ENCODE measurements at places on chromosomes 1 and 21.

- no peak for DNase-seq
Observed at GRCh38 chr1:85319491-85319890, 43.1 kb upstream of the BCL10 start.

DNA sequence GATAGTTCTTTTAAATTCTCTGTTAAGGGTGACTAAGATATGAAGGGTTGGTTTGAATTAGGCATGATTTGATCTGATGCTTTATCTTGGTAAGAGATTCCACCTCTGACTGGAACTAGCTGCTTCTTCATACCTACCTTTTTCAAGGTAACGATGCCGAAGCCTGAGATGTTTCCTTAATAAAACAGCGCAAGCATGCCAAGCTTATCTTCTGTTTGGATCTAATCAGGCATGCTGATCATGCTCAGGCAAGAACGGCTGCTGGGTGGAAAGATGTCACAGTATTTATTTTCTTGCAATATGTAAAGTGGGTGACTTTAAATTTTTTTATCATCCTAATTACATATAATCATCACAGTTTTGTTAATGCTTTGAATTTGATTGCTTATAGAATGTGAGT lies 148.7 kb downstream of the ADGRL2 start:
- DNase-seq = no peak

- no peak for DNase-seq
Observed at GRCh38 chr1:24427545-24427862, 11.9 kb downstream of the NIPAL3 start.

DNA sequence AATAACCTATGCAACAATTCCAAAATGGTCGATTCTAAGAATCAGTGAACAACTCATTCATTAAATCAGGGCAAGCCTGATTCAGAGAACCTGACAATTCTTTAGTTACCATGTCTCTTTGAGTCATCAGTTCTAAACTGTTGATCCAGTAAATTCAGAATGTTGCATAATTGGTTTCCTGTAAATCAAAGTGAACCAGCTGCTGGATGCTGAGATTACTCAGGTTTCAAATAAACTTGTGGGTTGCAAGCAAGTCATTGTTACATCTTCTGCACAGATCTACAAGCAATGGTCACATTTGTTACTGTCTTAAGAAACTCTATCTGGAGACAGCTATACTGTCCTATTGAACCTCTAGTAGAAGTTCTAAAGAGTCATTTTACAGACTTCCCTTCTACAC lies 16.5 kb downstream of the PLA2G2D start:
- DNase-seq = no peak

DNA sequence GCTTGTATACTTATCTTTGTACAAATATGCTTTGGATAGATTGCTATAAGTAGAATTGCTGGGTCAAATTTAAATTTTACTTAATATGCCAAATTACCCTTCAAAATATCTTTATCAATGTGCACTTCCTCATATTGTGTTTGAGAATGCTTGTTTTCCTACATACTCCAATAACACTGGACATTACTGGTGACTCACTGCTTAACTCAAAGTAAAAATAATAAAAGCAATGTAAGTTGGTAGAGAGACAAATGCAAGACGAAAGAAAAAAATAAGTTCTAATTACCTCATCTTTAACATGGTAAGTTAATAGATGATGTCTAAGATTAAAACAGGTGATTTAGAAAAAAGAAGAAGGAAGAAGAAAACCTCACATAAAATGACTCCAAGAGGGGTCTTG lies 7.9 kb upstream of the SH3GLB1 start:
- DNase-seq = no peak

DNA sequence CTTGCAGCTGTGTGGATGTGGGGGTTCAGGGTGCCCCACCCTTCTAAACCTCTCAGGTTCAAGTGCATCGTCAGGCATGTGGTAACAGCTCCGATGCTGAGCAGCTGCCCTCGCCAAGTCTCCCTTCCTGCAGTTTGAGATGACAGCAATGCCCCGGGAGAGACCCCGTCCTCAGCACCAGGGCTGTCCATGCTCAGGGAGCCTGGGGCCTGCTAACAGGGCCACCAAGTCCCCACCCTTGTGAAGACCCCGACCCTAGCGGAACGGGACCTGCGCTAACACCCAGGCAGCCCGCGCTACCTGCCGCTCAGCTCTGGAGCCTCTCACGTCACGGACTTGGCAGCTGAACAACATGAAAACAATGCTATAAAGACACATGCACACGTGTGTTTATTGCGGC lies 159.2 kb upstream of the C1orf174 start:
- no peak for DNase-seq

DNA sequence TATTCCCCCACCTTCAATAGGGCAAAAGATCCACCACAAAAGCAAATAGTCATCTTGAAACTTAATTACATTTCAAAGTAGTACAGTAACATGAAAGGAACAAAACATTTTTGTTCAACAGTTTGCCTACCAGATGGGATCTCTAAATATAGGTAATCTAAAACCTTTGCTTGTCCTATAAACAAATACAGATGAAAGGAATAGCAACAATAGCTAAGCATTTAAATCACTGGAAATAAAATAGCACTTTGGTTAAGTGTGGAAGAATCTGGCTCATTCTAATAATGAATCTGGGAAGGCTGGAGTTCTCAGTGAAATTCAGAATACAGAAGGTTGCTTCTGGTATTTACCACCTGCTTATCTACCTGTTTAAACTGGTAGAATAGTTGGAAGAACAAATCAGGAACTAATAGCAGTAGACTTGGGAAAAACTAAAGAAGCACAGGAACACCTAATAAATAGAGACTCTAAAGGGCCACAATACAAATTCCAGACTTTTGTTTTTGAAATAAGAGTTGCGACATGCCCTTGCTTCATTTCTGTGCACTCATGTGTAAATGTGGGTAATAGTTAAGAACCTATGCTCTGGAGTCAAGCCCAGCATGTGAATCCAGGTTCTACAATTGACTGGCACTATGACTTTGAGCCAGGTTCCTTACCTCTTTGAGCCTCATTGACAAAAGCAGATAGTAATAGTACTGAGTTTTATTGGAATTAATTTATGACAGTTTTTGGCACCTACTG lies 2.3 kb upstream of the LYPLAL1 start:
- DNase-seq = no peak

DNA sequence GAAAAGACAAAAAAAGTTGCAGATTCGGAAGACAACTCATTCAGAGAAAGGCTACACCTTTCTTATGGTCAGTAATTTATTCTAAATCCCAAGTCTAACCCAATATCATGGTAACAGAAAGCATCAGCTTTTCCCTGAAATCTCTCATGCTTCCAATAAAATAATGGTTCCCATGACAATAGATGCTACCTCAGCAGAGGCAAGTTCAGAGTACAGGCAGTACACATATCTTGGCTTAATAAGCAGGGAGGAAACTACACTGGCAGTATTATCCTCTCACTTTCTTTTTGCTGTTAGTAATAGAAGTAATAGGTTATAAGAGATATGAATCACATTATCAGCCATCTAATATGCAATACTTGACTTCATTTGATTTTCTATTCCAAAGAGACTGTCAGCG lies 137.1 kb downstream of the DPYD start:
- no peak for DNase-seq

GRCh38 chr1:1760715-1761114 lies 17.6 kb downstream of the NADK start:
- no peak for DNase-seq

DNA sequence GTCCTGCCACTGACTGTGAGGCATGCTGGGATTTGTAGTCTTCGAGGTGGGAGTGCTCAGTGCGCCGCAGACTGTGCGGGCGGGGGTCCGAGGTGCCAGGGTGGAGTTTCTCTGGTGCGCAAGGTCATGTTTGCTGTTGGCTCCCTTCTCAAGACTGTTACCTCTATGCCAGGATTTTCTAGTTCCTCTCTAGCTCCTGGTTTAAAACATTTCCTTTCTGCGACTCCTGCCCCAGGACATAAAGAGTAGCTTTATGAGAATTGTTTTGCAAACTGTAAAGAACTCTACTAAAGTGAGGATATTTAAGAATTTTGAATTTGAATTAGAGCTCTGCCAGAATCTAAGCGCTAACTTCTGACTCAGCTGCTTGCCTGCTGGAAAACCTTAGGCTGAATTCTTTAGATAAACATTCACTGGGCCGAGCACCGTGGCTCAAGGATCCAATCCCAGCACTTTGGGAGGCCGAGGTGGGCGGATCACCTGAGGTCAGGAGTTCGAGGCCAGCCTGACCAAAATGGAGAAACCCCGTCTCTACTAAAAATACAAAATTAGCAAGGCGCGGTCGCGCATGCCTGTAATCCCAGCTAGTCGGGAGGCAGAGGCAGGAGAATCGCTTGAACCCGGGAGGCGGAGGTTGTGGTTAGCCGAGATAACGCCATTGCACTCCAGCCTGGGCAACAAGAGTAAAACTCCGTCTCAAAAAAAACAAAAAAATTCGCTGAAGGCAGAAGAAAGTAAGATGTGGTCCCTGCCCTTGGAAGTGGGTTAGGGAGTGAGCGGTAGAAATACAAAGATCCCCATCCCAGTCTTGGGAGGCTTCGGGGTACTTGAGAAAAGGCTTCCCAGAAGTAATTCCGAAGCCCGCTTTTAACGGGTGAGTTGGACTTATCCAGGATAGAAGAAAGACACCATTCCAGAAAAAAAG lies 992 bp upstream of the USP48 start:
- DNase-seq = no peak

- no peak for DNase-seq
Observed at GRCh38 chr1:219906924-219907771, 21.2 kb downstream of the SLC30A10 start.

GRCh38 chr1:225424562-225425200 lies 3.2 kb downstream of the LBR start:
- no peak for DNase-seq

GRCh38 chr1:11046270-11046566 lies 821 bp downstream of the MASP2 start:
- DNase-seq = no peak

GRCh38 chr21:10273196-10273595 lies 248.2 kb upstream of the TPTE start:
- no peak for DNase-seq
